Chondrocyte (in vitro differentiated cells): ENCODE measurements at places on chromosomes 1 and 21.

GRCh38 chr1:212973899-212974298 is 23.6 kb downstream of the VASH2 start:
- DNase-seq: no peak

DNA sequence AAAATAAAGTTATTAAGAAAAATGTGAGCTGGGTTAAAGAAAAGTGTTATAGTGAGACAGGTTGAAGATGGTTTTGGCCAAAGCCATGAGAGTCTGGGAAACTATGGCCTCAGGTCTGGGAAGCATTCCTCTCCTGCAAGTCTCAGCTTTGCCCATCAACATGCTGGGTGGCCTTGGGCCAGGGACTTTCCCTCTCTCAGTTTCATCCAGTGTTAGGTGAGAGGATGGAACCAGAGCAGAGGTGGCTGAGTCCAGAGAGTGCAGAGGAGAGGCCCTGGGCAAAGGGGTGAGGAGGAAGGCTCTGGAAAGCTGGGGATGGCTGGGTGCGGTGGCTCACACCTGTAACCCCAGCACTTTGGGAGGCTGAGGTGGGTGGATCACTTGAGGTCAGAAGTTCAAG is 10.5 kb downstream of the PADI2 start:
- no peak for DNase-seq

DNA sequence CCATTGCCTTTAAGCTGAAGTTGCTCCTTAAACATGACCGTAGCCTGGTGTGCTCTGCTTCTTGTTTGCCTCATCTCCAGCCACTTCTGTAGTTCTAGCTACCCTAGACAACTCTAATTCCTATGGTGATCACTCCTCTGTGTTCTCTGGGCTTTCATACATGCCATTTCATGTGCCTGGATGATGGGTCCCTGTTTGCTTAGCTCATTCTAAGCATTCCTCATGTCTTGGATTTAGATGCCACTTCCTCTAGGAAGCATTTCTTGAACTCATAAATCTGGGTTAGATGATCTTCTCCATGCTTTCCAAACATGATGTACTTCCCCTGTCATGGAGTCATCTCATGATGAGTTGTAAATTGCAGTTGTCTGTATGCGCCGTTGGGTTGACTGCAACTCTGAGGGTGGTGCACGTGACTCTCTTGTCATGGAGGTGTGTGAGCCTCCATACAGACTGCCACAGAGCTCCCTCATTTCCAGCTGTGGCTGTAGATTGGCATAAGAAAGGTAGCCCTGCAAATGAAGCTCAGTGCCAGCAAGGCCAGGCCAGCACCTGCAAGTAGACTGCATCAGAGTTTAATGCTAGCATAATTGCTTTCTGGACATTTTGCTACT is 77.2 kb downstream of the LAMC1 start:
- no peak for DNase-seq

- no peak for DNase-seq
These were observed 4.4 kb downstream of the HFM1 start for GRCh38 chr1:91400133-91400725.

- no peak for DNase-seq
These were observed 40.0 kb upstream of the EPS15 start for GRCh38 chr1:51559064-51559500.

GRCh38 chr1:11481019-11481418 is 2.1 kb downstream of the DISP3 start:
- peak; percentile 24 for DNase-seq

GRCh38 chr1:241323514-241324195 is 33.4 kb downstream of the RGS7 start:
- DNase-seq: no peak

DNA sequence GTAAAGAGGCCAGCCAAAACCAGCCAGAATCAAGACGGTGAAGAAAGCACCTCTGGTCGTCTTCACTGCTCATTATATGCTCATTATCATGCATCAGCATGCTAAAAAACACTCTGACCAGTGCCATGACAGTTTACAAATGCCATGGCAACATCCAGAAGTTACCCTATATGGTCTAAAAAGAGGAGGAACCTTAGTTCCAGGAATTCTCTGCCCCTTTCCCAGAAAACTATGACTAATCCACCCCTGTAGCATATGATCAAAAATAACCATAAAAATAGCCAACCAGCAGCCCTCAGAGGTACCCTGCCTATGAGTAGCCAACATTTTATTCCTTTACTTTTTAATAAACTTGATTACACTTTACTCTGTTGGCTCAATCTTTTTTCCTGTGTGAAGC is 34.2 kb upstream of the PBX1 start:
- no peak for DNase-seq

- no peak for DNase-seq
These were observed 1.6 kb downstream of the PIGR start for GRCh38 chr1:206944703-206945102.
